Activated naive CD4-positive, alpha-beta T cell treated with anti-CD3 and anti-CD28 coated beads, Interleukin-2, amount 10 ng/mL, durations not matched to agents 5 hours and 36 hours (primary cell): ENCODE measurements at places on chromosomes 6 and 20. TPM values are rescaled to one million over a fixed set of nuclear protein-coding genes. Genes with fewer than 3 reads are reported as not detected.

Gene LTV1
- 21.1 TPM for total RNA-seq

Gene BIRC7
- total RNA-seq: not detected

Gene KIAA1586
- total RNA-seq: 13.5 TPM

Gene LTB
- total RNA-seq: 1,438 TPM

Gene NMBR
- not detected for total RNA-seq
